ENCODE measurements at places on chromosomes 1 and 21.

DNA sequence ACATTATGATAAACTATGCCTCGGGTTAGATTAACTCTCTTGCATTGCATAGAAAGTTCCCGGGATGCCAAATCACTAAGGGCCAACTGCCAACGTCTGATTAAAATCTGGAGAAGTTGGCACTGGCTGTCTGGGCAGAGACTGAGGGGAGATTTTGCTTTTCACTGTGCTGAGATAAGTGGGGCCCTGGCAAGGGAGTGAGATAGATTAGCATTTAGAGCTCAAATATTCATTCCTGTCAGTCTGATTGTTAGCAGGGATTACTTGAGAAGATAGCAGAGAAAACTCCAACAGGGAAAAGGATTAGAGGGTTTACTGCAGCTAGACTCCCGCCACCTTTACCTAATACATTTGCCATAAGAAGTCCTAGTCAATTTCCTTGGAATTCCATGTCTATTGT lies 714.1 kb upstream of the CHRM3 start:
- DNase-seq, result no peak

- DNase-seq, result no peak
Observed at GRCh38 chr1:5009376-5010065, 355.1 kb downstream of the AJAP1 start.

DNA sequence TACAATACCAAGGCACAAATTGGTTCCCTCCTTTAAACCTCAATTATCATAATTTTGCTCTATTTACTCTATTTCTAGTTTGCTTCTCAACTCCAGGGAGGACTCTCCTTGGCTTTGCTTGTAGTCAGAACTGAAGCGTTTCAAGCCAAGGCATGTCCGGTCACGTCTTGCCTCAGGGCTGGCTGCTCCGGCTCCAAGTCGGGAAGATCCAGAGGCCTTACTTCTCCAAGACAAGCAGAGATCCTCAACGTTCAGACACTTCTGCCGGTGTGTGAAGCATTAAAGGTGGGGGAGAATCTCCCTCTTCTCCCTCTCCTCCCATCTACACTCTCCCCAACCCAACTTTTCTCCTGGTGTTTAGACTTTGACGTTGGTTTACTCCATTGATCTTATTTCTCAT lies 7.2 kb upstream of the HHAT start:
- no peak for DNase-seq

DNA sequence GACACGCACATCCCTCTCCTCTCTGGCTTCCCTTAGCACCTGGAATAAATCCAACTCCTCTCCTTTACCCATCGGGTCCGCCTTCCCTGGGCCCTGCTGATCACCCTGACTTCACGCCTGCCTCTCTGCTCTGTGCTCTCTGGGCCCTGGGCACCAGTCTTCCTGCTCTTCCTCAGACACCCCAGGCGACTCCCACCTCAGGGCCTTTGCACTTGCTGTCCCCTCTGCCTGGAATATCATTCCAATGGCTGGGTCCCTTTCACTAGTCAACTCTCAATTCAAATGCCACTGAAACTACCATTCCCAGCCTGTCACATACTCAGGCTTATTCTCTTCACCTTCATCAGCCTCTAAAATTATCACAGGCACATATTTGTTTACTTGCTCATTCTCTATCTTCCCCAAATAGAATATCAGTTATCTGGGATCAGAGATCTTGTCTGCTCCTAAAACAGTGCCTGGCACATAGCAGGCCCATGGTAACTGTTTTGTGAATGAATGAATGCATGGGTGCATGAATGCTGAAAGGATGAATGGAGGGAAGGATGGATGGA lies 27.2 kb upstream of the SELENON start:
- no peak for DNase-seq

- DNase-seq, result no peak
Observed at GRCh38 chr1:232594768-232595698, 34.9 kb downstream of the SIPA1L2 start.

DNA sequence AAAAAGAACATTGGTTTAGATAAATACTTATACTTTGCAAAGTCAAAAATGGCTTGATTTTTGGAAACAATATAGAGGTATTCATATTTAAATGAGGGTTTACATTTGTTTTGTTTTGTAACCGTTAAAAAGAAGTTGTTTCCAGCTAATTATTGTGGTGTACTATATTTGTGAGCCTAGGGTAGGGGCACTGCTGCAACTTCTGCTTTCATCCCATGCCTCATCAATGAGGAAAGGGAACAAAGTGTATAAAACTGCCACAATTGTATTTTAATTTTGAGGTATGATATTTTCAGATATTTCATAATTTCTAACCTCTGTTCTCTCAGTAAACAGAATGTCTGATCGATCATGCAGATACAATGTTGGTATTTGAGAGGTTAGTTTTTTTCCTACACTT lies 65.3 kb upstream of the SAMD13 start:
- peak; percentile 70 for DNase-seq
